GM18507 (cell line): ENCODE measurements at places on chromosomes 12 and 14.

DNA sequence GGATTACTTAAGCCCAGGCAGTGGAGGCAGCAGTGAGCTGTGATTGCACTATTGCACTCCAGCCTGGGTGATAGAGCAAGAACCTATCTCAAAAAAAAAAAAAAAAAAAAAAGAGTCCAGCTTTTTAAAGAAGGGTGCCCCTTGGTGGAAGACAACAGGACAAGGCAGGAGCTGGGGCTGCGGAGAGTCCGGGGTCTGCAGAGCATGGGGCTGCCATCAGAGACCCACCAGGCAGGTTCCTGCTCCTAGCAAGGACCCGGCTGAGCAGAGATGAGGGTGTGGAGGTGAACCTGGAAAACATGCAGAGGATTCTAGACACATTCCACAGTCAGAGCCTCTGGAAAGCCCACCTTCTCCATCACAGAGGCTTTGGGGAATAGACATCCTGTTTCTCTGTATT lies 21.0 kb upstream of the CIPC start:
- DNase-seq: no peak

GRCh38 chr14:65373671-65374039 lies 38.9 kb upstream of the FUT8 start:
- no peak for DNase-seq

- DNase-seq: no peak
Observed at GRCh38 chr14:83085136-83085535, 1551.5 kb upstream of the SEL1L start.

DNA sequence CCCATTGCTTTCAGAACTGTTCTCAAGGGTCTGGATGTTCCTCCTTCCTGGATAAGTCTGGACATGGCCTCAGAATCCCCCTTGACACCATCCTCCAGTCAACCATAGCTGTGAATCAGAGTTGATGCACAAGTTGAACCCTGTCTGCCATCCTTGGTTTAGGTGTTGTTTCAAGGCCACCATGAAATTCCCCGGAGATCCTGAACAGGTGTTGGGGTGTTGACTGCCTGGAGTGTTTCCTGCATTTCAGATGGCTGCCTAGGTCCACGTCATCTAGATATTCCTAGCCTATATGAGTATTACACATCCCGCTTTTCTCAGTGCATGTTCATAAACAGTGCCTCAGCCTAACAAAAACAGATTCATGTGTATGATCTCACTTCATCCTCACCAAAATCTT lies 86.7 kb upstream of the PWP1 start:
- DNase-seq: no peak
